ENCODE measurements at places on chromosomes 7 and 10.

DNA sequence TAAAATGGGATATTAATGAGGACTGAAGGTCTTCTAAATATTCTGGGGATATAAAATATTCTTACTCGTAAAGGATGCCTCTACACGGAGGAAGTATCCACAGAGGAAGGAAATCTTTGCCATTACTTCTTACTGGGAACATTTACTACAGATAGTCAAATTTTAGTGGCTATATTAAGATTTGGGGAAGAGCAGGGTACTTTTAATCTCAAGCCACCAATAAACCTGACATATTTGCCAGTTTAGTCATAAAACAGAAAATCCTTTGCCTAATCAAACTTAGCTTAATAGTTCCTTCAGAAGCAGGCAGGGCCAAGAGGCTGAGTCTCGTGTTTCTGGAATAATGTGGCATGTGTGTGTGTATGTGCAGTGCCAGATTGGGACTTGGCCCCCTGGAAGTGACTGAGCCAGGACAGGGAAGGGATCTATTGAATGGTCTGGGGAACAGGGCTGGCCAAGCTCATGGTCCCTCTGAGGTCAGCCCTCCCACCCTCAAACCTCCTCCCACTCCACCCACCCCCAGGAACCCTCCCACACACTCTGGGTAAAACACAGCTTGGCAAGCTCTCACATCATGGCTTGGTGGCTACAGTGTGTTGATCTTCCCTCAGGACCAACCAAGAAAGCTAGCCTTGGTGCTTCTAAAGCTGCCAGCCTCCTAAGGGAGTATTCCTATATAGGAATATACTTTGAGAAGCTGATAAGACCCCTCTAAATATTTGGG, 1.6 kb upstream of the PIK3CG start:
- no peak for DNase-seq

DNA sequence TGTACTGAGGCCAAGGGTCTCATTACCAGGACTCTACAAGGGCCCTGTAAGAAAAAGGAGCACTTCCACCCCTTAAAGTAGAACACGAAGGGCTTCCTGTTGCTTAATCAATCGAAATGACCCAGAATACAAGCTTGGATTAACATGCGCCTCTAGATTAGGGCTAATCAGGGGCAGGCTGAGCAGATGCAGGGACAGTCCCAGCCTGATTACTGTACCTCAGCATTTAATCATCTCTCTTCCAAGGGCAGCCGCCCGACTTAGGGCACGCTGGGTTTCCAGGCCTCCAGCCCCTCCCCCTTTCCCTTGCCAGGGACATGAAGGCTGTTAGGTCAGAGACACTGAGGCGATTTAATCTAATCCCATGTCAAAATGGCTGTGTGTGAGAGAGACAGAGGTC, 138.6 kb downstream of the NRF1 start:
- DNase-seq: no peak

DNA sequence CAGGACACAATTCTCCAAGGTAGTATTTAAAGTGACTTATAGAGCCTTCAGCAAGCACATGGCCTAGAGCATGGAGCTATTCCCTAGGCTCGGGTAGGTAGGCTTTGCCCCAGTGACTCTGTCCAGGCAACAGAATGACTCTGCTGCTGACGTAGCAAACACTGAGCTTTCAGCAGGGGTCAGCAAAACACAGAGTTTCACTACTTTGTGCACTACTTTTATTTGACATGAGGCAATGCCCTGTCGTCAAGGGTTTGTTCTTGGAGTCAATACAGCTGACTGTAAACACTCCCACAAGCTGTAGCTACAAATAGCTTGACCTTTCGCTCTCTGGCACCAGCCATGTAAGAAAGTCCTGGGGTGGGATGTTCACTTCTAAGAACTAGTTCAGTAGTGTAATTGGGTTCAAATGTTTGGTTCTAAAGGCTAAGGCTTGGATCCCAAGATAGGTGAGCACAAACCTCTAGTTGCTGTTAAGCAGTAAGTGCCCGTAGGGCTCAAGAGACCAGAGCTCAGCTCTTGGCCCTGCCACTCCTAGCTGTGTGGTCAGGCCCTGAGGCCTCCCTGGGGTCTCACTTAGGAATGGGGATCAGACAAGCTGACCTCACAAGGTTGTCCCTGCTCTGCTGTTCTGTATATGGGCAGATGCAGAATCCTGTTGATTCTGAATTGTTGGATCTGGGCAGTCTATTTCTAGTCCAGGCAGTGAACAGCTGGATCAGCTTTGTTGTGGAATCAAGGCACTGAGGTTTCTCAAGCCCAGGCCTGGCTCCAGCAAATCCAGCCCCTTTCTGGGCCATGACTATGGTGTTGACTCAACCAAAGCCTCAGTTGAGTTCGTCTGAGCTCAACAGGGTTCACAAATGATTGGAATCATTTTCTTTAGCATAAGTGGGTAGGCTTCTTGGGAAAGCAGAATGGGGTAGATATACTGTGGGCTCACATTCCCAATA, 10.7 kb downstream of the NODAL start:
- no peak for DNase-seq

DNA sequence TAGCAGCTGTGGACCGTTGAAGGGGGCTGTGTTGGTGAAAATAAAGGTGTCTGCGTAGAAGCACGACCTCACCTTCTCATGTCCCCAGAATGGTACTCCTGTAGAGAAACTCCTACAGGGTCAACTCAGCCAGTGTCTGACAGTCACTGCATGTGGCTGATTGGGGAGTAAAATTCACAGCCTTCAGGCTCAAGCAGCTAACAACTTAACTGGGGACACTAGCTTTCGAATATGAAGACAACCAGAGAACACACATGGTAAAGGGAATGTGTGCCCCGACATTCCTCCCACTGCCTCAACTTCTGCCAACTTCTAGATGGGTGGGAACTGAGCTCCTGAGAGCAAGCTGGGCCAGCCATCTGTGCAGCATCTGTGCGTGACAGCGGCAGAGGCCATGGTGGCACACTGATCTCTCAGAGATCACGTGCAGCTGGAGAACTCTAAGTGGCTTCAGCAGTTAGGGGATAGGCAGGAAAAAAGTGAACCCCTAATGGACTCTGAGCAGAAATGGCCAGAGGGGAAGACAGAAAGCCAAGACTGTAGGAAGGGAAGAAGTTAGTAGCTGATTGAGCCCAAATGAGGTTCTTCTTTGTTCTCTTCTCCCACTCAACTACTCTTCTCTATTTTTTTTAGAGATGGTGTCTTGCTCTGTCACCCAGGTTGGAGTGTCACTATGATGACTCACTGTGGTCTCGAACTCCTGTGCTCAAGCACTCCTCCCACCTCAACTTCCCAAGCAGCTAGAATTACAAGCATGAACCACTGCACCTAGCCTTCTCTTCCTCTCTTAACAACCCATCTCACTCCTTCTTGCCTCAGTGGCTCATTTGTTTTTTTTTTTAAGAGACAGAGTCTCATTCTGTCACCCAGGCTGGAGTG, 280.8 kb downstream of the ZEB1 start:
- DNase-seq: no peak

DNA sequence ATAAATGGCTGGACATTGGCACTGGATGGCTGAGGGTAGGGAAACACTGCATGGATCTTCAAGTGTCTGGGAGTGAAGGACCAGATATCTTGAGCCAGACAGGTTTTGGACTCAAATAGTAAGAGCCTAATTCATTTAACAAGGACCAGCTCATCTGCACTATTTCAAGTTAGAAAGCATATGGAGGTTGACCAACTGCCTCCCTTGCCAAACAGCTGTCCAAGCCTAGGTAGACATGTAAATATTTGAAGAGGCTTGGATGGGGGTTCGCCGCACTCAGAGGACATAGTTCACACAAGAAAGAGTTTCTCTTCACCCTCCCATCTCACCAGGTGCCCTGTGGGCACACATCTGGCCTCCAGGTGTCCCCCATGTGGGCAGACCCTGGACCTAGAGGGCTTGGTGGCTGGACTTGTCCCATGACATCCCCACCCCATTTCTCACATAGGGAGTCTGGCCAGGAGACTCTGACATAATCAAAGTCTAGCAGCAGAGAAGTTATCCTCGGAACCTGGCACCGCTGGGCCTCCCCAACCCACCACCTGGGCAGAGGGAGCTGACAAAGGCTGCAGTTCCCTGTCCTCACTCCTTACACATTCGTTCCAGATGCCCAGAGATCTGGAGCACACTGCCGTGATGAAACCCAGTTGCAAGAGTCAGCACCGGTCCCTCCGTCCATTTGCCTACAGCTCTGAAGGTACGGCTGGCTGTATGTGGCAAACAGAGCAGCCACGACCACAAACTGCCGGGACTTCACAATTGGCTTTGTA, 116.9 kb upstream of the GDF10 start:
- DNase-seq: no peak

- DNase-seq: no peak
These were observed 26.9 kb downstream of the PRSS2 start for GRCh38 chr7:142797391-142798377.

- no peak for DNase-seq
These were observed 52.3 kb upstream of the ZNF33B start for GRCh38 chr10:42690449-42691360.

DNA sequence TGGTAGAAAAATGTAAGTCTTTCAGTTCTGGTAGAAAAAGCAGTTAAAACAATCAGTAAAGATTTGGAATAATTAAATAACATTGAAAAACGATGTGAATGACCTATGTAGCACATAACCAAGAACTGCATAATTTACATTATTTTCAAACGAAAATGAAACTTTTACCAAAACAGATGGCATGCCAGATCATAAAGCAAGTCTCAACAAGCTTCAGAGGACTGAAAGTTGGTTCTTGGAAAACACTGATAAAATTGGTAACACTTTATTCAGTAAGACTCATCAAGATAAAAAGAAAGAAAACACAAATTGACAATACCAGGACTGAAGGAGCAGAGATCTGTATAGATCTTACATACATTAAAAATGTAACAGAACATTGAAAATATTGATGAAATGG, 92.8 kb downstream of the VIPR2 start:
- no peak for DNase-seq

DNA sequence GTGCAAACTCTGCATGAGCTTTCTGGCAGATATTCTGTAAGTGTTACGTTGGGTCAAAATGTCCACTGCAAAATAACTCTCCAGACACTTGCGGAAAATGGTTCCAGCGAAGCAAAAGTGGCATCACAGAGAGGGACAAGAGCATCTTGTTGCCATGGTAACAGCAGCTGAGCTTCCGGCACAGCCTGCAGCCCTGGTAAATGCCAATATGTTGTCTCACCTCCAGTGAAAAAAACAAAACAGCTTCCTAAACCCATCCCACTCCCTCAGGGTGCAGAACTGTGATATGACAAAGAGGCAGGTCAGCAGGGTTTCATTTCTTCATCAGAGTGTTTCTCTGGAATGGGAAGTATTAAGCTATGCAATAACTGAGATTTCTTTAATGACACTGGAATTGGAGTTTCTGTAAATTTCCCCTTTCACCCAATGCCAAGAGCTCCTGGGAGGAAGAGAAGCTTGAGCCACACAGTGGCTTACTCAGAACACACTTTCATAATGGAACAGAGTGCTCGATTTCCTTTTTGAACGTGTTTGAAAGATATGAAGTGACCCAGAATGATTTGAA, 65.6 kb downstream of the FOXI2 start:
- DNase-seq: no peak

DNA sequence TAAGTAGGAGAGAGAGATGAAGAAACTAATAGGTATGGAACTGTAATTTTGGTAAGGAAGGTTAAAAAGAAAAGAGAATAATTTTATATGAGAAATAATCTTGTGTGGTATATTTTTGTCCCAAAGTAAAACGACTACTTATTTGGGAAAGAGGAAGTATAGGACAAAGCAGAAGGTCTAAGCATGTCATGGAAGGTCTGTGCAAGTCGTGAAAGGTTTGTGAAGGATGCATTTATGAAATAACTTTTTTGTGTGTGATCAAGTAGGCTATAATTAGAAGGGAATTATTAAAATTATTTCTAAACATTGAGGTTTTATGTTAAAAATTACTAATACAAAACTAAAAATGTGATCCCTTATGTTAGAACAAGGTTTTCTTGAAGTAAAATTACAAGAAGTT, 63.3 kb downstream of the ZNF783 start:
- no peak for DNase-seq

GRCh38 chr7:117324960-117325359, 2.1 kb upstream of the WNT2 start:
- DNase-seq: no peak

GRCh38 chr10:11886851-11887250, 63.7 kb downstream of the PROSER2 start:
- DNase-seq: no peak

DNA sequence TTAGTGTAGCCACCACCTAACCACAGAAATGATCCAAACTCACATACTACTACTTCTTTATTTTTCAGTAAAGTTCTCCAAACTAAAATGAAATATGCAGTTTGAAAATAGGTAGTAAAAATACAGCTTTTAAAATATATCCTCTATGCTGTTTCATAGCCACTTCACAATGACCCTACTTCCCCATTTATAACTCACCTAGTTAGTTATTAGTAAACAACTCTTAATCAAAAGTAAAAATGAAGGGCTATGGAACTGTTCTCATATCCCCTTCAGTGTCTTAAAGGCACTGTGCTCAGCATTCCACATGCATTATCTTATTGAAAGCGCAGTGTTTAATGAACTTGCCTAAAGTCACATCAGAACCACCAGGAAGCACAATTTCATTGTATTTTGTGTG, 43.5 kb downstream of the KMT2C start:
- no peak for DNase-seq

GRCh38 chr7:92740700-92741126, 95.7 kb downstream of the CDK6 start:
- DNase-seq: no peak

- DNase-seq: no peak
These were observed 480.1 kb downstream of the INHBA start for GRCh38 chr7:41222746-41223145.

GRCh38 chr7:71558806-71559613, 427.1 kb downstream of the GALNT17 start:
- DNase-seq: no peak

GRCh38 chr7:157044147-157044687, 33.8 kb upstream of the MNX1 start:
- no peak for DNase-seq

DNA sequence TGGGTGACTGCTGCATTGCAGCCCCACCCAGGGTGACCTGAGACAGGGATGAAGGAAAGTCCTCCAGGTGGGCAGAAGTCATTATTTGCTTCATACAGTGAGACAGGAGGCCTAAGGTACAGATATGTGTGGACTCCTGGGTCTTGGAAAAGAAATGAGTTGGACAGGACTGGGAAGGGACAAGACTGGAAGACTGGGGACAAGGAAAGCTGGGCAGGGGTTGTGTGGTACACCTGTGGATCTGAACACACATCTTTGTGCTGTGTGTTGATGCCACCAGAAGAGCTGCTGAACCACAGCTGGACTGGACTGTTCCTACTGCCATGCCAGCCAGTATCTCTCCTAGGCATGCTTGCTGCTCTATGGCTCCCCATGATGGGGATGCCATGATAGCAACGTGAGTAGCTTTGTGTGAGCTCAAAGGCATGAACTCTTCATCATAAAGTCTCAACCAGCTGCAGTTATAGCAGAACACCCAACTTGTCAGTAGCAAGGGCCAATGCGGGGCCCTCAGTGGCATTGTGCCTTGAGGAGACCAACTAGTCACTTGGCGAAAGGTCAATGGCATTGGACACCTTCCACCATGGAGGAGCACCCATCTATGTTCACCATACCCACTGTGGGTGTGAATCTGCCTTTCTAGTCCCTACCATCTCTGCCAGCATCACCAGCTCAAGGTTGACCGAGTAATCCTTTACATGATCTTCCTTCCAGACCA, 76.0 kb upstream of the GRB10 start:
- no peak for DNase-seq

GRCh38 chr7:120181499-120181898, 91.5 kb upstream of the KCND2 start:
- DNase-seq: no peak

- no peak for DNase-seq
These were observed 1.3 kb downstream of the PDZD8 start for GRCh38 chr10:117373823-117374505.

Data from stimulated activated CD4-positive, alpha-beta T cell treated with anti-CD3 and anti-CD28 coated beads, Interleukin-15, amount 100 ng/mL, for 48 hours (primary cell).